ENCODE measurements at places on chromosomes 5 and 9. TPM values are rescaled to one million over a fixed set of nuclear protein-coding genes. Genes with fewer than 3 reads are reported as not detected.

DNA sequence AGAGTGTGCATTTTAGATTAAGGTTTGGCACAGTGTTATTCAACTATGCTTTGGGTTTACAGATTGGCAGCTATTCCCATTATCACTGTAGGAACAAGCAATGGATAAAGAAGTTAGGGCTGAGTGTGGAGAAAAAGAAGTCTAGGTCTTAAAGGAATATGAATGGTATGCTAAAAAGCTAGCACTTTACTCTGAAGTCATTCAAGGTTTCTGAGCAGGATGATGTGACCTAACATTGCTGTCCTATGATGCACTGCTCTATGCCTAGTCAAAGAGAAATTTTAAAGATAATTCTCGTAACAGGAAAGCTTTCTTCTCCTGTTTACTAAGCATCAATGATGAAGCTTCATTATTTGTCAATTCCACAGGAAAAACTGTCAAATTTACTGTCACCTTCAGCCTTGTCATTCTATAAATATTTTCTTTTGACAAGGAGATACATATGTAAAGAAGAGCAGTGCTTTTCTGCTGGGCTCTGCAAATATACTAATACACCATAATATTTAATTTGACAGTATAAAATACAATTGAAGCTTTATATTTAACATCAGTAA, 476.1 kb upstream of the PTPRD start:
- DNase-seq = no peak

The PCDHB15 gene
- total RNA-seq = 29.5 TPM

The TSSK1B gene
- 0.54 TPM for total RNA-seq

- DNase-seq = no peak
These were observed 8.8 kb upstream of the C5orf15 start for GRCh38 chr5:133977161-133977787.

GRCh38 chr5:161544350-161544765, 2.2 kb downstream of the GABRB2 start:
- peak; percentile 66 for DNase-seq

The SLC28A3 gene
- total RNA-seq = not detected

DNA sequence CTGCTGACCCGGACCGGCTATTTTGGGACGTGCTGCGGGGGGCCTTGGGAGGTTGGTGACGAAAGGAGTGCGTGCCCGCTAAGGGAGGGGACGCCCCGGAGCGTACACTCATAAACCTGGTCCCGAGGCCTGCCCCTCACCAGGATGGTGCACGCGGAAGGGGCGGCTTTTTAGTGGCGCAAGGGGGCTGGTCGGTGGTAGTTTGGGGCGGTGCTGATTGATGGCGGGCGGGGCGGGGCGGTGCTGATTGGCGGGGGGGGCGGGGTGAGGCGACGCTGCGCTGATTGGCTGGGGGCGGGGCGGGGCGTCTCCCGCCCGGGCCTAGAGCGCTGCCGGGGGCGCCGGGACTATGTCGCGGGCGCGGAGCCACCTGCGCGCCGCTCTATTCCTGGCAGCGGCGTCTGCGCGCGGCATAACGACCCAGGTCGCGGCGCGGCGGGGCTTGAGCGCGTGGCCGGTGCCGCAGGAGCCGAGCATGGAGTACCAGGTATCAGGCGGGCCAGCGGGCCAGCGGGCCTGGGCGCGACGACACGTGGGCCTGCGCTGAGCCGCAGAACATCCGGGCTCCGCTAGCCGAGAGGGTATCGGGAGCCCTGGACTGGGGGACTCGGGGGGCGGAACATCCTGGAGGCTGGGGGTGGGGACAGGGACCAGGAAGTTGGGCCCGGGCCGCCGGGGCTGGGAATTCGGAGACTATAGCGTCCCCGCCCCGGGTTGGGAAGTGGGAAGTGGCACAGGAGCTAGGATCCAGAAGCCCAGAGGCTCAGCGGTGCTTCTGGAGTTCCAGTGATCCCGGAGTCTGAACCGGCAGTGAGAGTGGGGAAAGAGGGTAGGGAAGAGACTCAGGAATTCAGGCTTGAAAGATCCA, at the start of gene FPGS:
Gene FPGS, plus strand, starts transcription at position 307 of the 868 bp plus-strand sequence. Its CDS starts 43 bp downstream, at position 350.
- peak; percentile 83 for DNase-seq

- DNase-seq = no peak
These were observed 21.6 kb downstream of the AMBP start for GRCh38 chr9:114056527-114056926.

- DNase-seq = no peak
These were observed 54.9 kb downstream of the SLC44A1 start for GRCh38 chr9:105299190-105299854.

DNA sequence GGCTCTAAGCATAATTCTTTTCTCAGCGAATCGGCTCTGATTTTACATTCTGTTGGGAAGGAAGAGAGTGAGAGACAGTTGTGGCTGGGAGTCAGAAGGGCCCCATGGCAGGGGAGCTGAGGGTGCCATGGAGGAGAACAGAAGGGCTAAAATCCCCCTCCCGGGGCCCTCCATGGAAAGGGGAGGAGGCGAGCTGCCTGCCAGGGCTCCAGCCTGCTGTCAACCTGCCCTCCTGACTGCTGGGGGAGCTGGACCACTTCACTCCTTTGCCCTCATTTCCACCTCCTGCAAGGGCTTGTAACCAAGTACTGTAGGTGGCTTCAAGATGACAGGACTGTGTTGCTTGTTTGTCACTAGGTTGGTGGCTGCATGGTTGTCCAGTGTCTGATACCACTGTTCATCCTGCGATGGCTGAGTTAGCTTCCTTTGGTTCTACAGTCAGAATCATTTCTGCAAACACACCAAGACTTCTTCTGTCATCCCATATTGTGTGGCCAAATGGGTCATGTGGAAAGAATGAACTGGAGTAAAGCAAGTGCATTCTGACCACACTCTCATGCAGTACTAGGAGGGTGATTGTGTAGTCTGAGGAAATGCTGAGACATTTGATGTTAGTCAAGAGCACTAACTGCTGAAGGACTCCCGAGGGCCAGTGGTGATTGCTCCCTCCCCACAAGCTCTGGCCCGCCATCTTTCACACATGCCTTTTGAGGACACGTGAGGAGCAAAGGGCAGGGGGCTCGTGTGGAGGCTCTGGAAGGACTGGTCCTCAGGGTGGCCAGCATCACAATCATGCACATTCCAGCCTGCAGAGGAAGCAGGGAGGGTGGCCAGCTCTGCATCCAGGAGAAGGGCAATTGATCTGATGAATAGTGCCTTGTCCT, 307.2 kb downstream of the GADD45G start:
- DNase-seq = no peak

The DCTN3 gene
- total RNA-seq = 119 TPM

DNA sequence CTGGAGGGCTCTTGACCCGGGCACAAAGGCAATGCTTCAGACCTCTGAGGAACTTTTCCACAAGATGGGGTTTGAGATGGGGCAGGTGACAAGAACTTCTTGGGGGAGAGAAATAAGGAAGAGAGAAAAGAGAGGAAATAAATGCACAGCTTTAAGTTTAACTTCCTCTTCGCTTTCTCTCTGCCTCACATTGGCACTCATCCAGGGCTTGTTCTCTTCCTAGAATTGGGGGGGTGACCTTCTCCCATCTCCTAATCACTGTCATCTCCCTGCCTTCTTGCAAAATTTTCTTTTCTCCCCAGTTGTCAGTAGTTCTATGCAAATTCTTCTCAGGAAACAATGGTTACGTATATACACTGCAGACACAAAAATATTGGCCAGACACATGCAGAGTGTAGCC, 19.1 kb upstream of the ADCY2 start:
- DNase-seq = no peak

- DNase-seq = no peak
These were observed 167.8 kb downstream of the CRB2 start for GRCh38 chr9:123523845-123524244.

DNA sequence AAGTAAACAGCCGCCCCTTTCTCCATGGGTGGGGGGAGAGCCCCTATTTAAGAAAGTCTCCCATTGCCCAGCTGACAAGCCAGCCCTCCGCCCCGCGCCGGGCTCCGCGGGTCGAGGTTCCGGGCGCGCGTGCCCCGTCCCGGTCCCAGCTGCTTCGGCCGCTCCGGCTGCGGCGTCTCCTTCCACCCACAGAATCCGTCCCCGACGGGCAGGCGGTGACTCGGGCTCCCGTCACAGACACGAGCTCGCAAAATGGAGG, 223 bp downstream of the NR3C1 start:
- no peak for DNase-seq

GRCh38 chr9:117114768-117115167, 300.1 kb downstream of the ASTN2 start:
- DNase-seq = no peak

DNA sequence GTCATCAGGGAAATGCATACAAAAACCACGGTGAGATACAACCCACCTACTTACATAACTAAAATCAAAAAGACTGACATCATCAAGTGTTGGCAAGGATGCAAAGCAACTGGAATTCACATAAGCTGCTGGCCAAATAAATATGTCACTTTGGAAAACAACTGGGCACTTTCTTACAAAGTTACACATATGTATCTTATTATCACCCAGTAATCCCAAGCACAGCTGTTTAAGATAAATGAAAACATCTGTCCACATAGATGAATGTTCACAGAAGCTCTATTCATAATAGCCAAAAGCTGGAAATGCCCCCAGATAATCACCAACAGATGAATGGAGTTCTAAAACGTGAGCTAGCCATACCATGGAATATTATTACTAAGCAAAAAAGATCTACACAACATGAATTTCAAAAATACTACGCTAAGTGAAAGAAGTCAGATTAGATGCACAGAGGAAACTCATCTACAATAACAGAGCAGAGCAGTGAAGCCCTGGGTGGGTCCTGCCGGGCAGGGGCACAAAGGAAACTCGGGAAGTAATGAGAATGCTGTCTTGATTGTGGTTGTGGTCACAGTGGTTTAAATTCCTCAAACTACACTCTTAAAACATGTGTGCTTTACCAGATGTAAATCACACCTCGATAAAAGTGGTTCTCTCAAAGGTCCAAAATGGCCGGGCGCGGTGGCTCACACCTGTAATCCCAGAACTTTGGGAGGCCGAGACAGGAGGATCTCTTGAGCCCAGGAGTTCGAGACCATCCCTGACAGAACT, 8.5 kb downstream of the CAMSAP1 start:
- no peak for DNase-seq

DNA sequence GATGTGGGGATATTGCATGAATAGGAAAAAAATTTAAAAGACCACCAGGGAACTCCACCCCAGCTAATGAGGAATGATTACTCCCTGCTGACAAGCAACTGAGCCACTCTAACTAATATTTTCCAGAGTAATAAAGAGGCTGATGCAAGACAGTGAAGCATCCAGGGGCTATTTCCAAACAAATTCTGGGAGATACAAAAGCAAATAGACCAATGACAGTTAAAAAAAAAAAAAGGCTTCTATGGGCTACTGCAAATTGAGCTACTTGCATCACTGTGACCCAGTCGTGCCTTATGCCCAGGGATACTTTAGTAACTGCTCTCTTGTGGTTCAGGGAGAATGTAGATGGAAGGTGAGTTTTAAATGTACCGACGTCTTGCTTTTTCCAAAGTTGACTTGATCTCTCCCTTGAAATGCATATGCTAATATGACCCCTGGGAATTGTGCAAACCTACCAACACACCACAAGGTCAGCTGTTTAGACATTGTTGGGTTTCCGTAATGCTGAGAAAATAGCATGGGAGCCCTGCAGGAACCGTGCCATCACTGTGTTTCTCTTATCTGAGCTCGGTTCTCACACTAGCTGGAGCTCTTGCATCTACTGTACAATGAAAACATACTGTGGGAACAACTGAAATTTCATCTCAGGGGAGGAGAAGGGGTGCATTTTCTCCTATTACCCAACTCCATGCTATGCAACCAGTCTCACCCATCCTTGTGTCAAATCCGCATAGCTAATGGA, 250.6 kb upstream of the MAP3K1 start:
- no peak for DNase-seq

- DNase-seq = no peak
These were observed 7.2 kb downstream of the ZNF354B start for GRCh38 chr5:178866946-178867345.

DNA sequence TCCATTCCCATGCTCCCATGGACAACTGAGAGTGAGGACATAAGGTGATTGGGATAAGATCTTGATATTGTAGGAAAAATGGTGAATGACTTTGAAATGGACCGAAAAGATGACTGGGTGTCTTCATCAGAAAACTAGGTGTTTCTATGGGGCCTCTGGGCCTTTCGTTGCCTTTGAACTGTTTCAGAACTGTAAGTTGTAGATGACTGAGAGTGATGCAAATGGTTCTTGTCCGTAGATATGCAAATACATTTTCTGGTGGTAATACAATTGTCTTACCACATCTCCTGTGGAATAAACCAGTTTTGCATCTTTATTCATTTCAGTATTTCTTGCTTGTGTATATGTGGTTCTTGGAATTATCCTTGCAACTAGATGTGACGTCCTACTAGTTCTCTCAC, 16.0 kb upstream of the TEX48 start:
- DNase-seq = no peak

GRCh38 chr9:86079421-86079831, 19.9 kb downstream of the GOLM1 start:
- no peak for DNase-seq

- DNase-seq = no peak
These were observed 32.1 kb downstream of the NADK2 start for GRCh38 chr5:36209664-36210063.

- no peak for DNase-seq
These were observed 58.3 kb upstream of the MAP3K1 start for GRCh38 chr5:56757077-56757476.

DNA sequence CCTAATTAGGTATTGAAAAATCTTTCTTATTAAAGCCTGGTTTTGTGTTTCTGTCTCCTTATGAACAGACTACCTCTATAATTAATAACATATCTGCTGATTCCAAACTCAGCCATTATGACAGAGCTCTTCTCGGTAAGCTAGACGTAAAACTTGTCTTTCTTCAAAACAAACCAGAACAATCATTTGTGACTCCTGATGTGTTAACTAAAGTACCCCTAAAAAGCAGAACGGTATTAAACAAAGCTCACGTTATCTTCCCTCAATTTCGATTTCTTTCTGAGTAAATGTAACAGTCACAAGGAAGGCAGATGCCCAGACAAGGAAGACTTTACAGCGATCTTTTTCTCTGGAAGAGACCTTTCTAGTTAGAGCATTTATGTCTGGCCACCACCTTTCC, 1.8 kb downstream of the SEMA5A start:
- no peak for DNase-seq

- no peak for DNase-seq
These were observed 77.8 kb upstream of the OTULINL start for GRCh38 chr5:14503681-14504331.

DNA sequence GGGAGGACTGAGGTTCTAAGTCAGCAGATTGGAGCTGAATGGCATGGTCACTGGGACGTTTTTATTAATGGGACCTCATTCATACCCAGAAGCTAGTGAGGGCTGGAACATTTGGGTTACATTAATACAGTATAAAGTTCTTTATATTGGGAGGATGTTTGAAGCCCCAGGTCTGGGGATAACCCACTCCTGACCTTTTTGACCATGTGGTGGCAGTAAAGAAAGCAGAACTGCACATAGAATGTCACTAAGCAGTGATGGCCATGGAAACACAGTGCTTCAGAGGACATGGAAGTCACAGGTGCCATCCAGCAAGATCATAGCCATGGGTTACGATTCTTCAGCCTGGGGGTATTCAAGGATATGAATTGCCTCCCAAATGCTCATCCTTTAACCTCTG, 176.0 kb downstream of the ATP10B start:
- no peak for DNase-seq

GRCh38 chr9:21611891-21612290, 129.8 kb upstream of the IFNE start:
- DNase-seq = no peak

Data from glutamatergic neuron (in vitro differentiated cells).